ENCODE measurements at places on chromosomes 5 and 9.

DNA sequence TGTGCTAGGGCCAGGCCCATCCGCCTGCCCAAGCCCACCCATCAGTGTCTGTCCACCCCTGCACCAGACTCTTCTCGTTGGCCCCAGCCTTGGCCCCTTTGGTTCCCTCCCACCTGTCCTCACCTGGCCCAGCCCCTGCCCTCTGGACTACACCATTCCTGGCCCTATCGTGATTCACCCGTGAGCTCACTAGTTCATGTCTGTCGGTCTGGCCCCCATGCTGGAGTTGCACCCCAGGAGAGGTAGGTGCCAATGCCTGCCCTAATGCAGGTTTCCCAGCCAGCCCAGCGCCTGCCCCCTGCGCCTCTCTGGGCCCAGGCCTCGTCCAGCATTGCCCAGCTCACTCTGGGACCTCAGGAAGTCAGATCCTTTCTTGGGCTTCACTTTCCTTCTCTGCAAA lies 115.4 kb upstream of the LMX1B start:
- no peak for DNase-seq

- no peak for DNase-seq
These were observed 125.2 kb downstream of the FSTL4 start for GRCh38 chr5:133487093-133487492.

- DNase-seq, result no peak
These were observed 5.6 kb downstream of the C5orf24 start for GRCh38 chr5:134851307-134851923.

GRCh38 chr9:121292801-121293241 lies 24.9 kb downstream of the GSN start:
- no peak for DNase-seq

GRCh38 chr5:168327994-168328393 lies 36.5 kb downstream of the WWC1 start:
- DNase-seq, result peak; percentile 19

DNA sequence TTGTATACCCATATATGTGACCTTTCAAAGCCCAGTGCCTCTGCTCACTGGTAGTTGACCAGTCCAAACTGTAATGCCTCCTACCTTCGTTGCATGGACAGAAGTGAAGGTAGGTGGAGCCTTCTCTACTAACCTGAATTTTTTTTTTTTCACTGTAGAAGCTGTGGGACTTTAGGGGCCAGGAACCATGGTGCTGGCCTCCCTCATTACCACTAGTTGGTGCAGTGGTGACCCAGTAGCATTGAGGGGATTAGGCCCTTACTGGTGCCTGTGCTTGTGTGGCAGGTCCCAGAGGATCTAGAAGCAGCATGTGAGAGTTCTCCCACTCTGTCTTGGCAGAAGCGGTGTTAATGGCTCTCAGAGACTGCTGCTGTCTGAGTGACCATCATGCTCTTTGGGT lies 2.3 kb downstream of the RALGPS1 start:
- peak; percentile 17 for DNase-seq

- DNase-seq, result no peak
These were observed 42.7 kb downstream of the NKD2 start for GRCh38 chr5:1051366-1051720.

DNA sequence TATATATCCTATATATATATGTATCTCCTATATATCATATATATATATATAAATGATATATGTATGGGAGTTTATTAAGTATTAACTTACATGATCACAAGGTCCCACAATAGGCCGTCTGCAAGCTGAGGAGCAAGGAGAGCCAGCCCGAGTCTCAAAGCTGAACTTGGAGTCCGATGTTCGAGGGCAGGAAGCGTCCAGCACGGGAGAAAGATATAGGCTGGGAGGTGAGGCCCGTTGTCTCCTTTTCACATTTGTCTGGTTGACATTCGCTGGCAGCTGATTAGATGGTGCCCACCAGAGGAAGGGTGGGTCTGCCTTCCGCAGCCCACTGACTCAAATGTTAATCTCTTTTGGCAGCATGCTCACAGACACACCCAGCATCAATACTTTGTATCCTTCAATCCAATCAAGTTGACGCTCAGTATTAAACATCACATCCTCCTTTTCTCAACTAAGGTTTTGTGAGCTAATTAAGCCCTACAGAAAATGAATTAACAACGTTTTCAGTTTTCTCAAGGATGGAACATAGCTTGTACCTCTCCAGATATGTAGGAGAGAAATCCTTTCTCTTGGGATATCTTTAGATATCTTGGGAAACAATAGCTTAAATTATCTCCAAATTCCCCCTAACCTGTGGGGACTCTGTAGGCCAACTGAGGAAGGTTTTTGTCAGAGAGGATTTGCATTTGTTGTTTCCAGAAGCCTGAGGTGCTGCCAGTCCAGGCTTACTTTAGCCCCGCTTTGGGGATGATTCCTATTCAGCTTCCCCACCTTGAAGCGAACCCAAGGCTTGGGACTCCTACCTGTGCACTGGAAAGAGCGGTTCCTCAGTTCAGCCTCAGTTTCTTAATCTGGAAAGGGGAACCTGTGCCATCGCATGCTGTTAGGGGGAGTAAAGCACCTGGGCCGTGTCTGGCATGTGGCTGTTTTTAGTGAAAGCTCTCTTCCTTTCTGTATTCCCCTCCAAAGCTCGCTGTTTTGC lies 163.2 kb downstream of the CACNA1B start:
- no peak for DNase-seq

DNA sequence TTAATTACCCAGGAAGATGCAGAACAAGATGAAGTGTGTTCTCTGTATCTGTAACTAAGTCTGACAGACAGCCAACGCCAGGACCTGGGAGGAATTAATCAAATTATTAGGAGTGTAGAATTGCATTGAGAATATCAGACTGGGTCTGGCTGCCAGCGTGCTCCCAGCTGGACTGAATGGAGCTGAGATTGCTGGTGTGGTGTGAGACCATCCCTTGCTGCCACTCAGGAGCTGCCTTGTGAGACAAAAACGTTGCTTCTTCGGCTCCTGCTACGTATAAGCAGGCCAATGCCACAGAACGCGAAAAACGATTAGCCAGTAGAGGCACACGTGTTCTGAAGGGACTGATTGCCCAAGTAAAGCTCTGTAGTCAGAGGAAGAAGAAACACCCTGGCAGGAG lies 66.8 kb downstream of the AMBP start:
- no peak for DNase-seq

DNA sequence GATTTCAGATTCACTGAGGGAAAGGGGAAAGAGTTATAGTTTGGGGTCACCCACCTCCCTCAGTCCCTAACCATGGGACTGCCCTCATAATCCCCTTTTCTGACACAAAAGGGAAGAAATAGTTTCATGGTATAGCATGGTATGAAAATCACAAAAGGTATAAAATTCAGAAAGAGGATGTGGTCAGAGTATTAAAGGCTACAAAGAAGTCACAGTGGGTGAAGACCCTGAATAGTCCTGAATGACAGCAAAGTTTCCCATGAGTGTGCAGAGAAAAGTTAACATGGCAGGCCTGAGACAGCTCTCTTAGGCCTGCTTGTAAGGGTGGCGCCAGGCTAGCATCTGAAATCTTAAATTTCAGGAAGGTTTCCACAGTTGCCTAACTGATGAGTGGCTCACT lies 290.6 kb upstream of the ZNF608 start:
- no peak for DNase-seq

DNA sequence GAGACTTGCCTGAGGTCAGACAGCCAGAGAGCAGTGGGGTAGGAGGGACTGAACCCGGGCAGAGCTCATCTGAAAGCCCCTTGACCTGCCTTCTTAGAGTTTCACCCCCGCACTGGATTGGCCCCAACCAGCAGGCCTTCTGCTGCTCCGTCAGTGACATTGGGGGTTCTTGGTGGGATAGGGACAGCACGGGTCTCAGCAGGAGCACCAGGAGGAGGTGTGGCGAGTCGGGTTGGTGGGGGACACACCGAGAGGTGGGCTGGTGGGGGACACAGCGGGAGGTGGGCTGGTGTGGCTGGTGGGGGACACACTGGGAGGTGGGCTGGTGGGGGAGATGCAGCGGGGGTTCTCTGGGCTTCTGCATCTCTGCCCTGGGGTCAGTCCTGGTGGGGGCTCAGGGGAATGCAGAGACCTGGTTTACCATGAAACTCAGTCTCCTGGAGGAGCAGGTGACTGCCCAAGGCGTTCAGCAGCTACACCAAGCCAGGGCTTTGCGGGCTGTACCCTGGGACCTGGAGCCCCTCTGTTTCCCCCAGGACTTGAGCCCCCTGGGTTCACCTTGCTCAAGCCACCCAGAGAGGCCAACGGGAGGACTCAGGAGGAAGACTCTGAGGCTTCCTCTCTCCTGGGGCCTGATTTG lies 28.1 kb upstream of the RNU6ATAC start:
- no peak for DNase-seq

DNA sequence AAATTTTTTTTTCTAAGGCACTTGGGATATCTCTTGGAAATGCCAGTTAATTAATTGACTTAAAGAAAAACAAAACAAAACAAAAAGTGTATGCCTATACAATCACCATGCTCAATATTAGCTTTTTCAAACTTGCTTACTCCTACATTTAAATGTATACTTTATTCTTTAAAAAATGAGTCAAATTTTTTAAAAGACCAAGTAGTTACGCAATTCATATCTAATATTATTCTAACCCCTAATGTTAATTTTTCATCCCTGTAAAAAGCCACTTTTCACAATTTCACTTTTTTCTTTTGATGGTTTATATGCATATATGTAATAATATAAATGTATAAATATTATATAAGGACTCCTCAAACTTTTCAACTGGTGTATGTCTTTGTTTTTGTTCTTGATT lies 211.2 kb downstream of the PRDM9 start:
- DNase-seq, result no peak

DNA sequence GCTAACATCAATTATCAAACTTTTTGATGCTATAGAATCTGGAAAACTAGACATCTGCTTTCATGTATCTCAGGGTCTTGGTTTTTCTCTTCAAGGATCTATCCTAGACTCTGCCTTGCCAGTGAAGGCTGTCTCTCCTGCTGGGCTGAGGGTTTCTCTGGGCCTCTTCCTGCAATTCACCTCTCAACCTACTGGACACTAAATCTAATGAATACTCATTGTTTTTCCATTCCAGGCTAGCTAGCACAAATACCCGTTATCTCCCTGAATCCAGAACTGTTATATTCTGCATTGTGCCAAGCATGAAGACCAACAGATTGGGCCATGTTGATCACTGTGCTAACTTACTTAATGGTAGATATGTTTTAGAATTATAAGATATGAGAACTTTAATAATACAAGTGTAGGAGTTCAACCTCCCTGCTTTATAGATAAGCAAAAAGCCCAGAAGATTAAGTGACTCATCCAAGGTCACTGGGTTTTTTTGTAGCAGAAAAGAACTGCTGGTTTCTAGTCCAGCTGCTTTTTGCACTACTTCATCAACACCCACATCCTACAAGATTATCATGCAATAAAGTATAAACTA lies 56.5 kb upstream of the RNF38 start:
- DNase-seq, result no peak

- no peak for DNase-seq
These were observed 165.8 kb upstream of the WWC1 start for GRCh38 chr5:168125445-168126199.

DNA sequence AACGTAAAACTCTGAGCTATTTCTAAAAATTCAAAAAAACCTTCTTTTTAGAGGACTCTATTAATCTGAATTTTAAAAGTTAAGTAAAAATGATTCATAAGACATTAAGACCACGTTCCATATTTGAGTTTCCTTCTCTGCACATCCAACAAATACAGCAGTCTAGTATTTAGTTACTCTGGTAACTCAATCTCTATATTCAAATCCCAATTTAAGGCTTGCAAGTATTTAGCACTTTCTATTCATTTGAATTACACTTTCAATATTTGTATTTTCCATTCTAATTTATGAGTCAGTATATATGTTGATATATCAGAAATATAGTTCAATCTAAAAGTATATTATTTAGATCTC lies 17.7 kb downstream of the RFX3 start:
- no peak for DNase-seq

DNA sequence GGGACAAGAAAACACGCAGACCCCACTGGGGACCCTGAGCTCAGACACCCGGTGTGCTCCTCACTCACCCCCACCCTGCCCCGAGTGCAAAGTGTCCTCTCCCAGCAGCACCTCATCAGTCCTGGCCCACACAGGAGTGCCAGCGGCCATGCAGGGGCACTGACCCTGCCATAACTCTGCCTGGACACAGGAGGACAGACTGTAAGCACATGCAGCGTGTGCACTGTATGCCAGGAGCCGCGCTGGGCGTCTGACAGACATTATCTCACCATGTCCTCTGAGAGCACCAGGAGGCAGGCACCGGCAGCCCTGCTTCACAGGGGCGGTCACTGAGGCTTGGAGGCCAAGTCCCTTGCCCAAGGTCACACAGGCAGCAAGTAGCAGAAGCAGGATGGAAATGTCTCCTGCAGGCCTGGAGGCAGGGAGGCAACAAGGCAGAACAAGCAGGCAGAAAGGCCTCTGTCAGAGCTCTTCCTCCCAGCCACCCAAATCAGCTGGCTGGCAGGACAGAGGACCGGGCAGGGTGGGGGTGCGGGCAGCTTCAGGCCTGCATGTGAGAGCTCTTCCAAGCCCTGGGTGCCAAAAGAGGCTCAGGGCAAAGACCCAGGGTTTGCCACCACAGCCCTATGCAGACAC lies 8.4 kb downstream of the EEIG1 start:
- DNase-seq, result no peak

DNA sequence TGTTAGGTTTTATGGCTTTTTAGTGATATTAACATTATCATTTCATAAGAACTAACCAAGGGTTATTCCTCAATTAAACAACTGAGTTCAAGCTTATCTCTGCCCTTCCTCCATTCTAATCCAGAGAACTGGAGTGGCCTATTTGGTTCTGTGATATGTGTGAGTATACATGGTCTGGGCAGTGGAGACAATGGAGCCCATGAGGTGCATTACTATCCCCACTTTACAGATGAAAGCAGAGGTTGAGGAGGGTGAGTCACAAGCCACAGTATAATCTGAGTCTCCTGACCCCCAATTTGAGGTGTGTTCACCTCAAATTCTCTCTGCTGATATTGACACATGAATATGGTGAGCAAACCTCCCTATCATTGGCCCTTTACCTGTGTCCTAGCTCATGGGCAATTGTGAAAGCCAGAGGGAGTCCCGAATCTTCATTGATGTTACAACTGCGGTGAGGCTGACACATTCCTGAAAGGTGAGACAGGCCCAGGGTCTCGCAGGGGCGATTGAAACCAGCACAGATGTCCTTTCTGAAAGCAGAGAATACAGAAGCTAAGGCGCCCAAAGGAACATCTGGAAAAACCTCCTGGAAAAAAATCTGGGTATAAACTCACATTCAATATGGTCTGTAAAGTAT lies 217.2 kb downstream of the TARS1 start:
- DNase-seq, result no peak

GRCh38 chr5:28234356-28234968 lies 1196.1 kb upstream of the CDH9 start:
- DNase-seq, result no peak

GRCh38 chr9:37812773-37813379 lies 12.3 kb downstream of the DCAF10 start:
- DNase-seq, result no peak

GRCh38 chr5:34663771-34664496 lies 7.8 kb downstream of the RAI14 start:
- no peak for DNase-seq
